NCI-H345 (cell line): ENCODE measurements at places on chromosomes 12 and 14.

DNA sequence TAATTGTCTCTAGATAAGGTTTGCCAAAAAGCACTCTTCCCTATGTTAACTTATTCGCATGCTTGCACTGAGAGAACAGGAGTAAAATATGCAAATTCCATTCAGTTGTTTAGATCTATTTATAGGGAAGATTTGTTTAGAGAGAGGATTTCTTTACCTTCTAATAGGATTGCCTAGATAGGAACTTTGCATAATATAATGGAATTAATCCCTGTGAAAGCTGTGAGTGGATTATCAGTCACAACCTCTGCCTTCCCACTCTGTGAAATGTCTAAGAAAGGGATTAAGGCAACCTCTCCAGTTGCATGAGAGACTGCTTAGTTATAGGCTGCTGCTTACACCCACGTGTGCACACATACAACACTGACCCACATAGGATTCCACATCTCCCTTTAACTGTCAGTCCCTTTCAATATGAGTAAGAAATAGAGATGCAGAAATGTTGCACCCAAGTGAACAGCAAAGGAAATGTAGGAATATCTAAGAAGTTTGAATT lies 83.2 kb downstream of the ALG10B start:
- DNase-seq = no peak

- peak; percentile 47 for DNase-seq
Measured at GRCh38 chr12:122421821-122422729, at the start of gene CLIP1. Gene CLIP1 (minus strand): TSS chr12:122422669. CDS start chr12:122380452, 42,217 bp downstream.

GRCh38 chr12:62006076-62006732 lies 254.0 kb upstream of the USP15 start:
- DNase-seq = peak; percentile 21

DNA sequence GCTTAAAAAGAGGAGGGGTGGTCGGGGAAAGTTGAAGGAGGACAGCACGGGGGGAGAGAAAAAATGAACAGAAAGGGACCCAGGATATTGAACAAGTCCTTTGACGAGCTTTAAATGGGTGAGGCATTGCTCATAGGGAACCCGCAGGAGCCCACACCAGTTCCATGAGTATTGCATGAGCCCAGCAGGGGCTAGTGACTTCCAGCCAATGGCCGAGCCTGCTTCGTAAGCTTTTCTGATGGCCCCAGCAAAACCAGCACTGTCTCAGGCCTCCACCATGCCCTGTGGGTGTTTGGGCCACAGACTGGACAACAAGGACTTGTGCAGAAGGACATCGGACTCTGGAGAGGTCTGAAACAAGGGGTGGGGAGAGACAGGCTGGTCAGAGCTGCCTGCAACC lies 109.5 kb downstream of the ZFP36L1 start:
- DNase-seq = no peak

GRCh38 chr12:120692524-120693033 lies 5.6 kb downstream of the MLEC start:
- no peak for DNase-seq

- DNase-seq = no peak
Measured at GRCh38 chr12:7937833-7938506, 2.0 kb upstream of the SLC2A3 start.

- DNase-seq = no peak
Measured at GRCh38 chr12:24919346-24920001, 29.4 kb downstream of the BCAT1 start.

DNA sequence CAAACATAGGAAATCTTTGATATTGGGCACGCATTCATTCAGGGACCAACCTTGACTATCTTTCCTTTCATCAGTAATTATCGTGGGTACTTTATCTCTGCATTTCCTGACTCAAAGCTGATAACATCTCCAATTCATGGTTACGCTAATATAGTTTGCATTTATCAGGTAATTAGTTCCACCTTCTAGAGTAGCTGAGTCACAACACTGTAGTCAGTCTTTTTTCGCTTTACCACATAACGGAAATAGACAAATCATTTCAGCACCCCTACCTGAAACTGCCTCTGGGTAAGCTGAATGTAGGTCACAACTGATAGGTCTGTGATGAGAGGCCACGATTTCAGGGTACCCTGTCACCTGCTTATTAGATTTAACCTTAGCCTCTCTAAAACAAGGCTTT lies 36.7 kb upstream of the IL22 start:
- DNase-seq = no peak

DNA sequence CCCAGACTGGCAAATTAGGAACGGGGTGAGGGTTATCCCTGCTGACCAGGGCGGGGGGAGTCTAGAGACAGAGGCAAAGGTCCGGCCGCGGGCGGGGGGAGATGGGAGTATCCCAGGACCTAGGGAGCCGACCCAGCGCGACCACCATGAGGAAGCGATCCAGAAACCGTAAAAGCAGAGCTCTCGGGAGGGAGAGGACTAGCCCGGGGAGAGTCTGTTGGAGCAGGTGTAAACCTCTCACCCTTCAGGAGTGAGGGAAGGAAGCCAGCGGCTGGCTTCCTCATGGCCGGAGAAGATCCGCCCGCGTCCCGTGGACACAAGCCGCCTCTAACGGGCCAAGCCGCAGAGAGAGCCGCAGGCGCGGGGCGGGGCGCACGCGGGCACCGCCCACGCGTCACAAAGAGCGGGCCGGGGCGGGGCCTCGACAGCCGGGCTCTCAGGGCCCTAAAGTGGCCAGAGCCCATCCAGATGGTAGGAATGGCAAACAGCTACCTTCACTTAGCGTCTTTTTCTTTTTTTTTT lies at the start of gene ACRBP:
Gene ACRBP (minus strand): TSS at position 350 of the 522 bp plus-strand sequence. CDS start 66 bp downstream, at position 284.
- DNase-seq = no peak

GRCh38 chr12:6205761-6206160 lies 5.6 kb downstream of the CD9 start:
- no peak for DNase-seq

DNA sequence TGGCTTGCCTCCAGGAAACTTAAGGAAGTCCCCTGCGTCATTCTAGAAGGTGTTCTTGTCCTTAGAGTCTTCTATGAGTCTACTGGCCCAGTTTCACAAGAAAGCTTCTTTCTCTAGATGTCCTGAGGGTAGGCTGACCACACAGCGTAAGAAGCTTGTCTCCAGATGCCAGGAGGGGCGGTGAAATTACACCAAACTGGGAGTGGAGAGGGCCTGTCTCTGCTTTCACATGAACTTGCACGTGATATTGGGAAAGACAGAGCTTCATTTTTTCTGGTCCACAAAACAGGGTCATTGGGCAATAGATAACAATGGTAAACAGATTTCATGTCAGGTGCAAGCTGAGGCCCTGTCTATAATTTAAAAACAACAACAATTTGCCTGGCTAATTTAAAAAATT lies 85.7 kb upstream of the TBX3 start:
- no peak for DNase-seq

DNA sequence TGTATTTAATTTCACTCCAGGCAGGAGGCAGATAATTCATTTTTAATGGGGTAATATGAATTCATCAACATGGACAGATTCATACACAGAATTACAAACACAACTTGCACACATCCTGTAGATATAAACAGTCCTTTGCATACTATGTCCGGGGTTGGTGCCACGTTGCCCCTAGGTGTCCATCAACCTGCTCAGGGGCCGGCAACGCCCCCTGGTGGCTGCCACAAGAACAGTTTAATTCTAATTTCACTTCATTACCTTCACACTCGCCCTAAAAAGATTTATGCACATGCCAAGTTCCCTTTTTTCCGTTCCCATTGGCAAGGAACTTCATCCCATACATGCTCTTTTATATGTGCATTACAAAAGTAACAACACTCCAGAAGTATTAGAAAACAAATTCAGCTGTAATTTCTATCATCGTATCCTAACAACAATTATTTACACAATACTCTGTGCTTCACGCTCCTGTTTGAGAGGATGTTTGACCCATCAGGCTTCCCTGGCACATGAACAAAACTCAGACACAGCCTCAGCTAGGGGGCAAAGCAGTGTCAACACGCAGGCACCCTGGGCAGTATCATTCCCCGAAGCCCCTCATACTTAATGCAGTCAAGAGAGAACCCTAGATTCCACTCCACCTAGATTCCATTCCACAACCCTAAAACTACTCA lies 15.5 kb downstream of the MANSC1 start:
- peak; percentile 64 for DNase-seq

- DNase-seq = peak; percentile 11
Measured at GRCh38 chr14:22375321-22375930, 213.6 kb downstream of the DAD1 start.

GRCh38 chr12:87311206-87311605 lies 718.0 kb downstream of the C12orf50 start:
- DNase-seq = no peak

GRCh38 chr12:110585231-110585799 lies 2.2 kb upstream of the PPTC7 start:
- DNase-seq = no peak

DNA sequence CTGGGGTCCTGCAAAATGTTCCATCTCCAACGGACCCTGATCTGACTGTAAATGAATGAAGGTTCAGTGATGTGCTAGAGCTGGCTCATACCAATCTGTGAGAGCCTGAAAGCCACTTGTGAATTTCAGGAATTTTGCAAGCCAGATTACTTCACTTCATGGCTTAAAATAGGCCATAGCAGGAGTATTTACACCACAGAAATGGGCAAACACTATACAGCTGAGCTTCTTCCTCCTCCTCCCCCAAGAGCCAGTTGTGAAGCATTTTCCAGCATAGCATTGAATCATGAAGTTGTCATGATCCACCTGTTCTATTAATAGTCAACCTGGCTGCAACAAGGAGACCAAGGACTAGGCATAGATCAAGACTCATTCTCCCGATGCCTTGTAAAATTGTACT lies 141.3 kb upstream of the RASSF8 start:
- no peak for DNase-seq

DNA sequence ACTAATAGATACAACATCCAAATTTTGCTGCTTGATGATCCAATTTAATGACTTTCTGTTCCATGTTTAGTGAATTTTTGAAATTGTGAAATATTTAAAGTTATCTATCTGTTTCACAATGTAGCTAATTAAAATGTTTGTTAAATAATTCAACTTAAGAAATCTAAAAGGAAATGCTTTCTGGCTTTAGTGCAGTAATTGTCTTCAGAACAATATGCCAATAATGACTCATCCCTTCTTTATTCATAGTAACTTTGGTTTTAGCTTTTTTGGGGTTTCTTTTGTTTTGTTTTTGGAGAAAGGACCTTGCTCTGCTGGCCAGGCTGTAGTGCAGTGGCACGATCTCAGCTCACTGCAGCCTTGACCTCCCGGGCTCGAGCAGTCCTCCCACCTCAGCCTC lies 479.2 kb upstream of the RGS6 start:
- DNase-seq = no peak

- DNase-seq = no peak
Measured at GRCh38 chr12:113528606-113529293, 57.1 kb upstream of the LHX5 start.

DNA sequence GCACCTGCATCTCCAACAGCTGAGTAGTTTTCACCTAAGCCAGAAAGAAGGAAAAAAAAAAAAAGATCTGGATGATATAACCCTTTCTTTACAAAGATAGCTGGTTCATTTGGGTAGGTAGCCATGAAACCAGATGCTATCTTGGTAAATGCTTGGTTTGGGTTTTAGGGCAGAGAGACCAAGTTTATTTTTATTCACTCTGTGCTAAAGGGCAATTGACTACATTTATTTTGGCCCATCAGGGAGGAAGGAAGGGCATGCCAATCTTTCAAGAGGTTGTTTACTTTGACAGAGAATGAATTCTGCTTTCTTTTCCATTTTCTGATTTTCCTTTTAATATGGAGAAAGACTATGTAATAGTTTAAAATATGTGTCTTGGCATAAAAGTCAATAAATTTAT lies 91.0 kb downstream of the NTN4 start:
- no peak for DNase-seq

GRCh38 chr12:93922583-93923006 lies 225.8 kb upstream of the PLXNC1 start:
- DNase-seq = no peak

DNA sequence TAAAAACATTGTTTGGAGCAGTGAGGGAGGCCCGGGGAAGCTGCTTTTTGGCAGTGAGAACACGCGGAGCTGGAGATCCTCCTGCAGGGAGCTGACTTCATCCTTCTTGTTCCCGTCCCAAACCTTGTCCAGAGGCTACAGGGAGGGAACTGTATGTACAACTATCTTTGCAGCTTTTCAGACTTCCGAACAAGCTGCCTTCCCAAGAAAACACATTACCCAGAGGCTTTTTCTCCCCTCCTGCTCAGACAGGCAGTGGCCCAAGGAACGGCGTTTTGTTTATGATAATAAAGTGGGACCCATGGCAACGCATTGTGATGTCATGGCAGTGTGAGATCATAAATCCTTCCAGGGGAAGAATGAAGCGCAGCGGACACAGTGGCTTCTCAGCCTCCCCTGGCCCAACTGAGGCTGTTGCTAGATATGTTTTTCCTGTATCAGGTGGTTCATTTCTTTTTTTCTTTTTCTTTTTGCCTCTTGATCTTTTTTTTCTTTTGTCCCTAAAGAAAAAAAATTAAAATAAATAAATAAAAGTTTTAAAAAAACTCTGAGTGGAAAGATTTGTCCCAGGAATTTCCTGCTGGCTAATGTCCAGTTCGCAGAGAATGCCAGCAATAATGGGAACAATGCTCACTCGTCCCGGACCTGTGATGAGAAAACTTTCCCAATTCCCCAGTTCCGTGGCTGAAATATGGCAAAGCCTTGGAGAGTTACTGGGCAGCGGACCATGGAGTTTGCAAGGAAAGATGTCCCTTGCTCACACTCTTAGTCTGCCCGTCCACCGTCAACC lies 103.4 kb upstream of the MAP1LC3B2 start:
- no peak for DNase-seq

GRCh38 chr14:90060312-90060964 lies 1.4 kb upstream of the KCNK13 start:
- DNase-seq = peak; percentile 84

- no peak for DNase-seq
Measured at GRCh38 chr12:121490401-121491281, 90.2 kb downstream of the KDM2B start.

- DNase-seq = peak; percentile 41
Measured at GRCh38 chr14:37565550-37565949, 29.5 kb downstream of the FOXA1 start.

- no peak for DNase-seq
Measured at GRCh38 chr12:3012786-3013185, 53.6 kb downstream of the TEAD4 start.

DNA sequence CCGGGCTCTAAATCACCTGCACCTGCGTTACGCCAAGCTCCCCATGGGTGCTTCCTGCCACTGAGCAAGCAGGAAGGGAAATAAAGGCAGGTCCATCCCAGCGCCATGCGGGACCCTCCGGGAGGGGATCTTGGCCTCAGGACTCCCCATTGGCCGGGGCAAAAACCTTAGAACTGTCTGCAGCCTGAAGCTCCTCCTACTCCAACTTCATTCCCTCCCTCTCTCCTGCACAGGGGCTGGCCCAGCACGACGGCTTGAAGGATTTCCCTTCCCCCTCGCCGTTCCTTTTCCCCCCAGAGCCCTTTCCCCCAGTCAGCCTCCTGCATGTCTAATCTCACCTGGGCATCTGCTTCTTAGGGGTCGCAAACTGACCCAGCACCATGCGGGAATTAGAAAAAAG lies 137.2 kb upstream of the NCOR2 start:
- DNase-seq = peak; percentile 58

GRCh38 chr12:107308310-107308709 lies 215.0 kb upstream of the CRY1 start:
- no peak for DNase-seq
